ENCODE measurements at places on chromosomes 1 and 21.
A peak's percentile ranks its signal among the peaks of the same experiment; 100 is the strongest.

DNA sequence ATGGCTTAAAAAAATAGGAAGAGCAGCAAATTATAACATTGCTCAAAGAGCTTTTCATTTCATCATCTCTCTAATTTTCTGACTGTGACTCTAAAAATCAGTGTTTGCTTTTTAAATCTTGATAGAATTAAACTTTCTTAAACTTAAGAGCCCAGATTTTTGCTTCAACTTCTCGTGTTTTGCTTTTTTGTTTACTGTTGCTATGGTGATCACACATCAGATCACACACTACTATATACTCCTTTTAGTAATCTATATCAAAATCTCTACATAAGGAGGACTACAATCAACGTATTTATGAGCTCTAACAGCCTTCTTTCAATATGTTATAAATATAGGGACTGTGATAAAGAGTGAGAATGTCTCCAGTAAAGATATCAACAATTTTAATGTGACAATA is 537.3 kb downstream of the KCNT2 start:
- DNase-seq = no peak

- no peak for DNase-seq
Observed at GRCh38 chr21:45533846-45534635, 8.2 kb downstream of the SLC19A1 start.

DNA sequence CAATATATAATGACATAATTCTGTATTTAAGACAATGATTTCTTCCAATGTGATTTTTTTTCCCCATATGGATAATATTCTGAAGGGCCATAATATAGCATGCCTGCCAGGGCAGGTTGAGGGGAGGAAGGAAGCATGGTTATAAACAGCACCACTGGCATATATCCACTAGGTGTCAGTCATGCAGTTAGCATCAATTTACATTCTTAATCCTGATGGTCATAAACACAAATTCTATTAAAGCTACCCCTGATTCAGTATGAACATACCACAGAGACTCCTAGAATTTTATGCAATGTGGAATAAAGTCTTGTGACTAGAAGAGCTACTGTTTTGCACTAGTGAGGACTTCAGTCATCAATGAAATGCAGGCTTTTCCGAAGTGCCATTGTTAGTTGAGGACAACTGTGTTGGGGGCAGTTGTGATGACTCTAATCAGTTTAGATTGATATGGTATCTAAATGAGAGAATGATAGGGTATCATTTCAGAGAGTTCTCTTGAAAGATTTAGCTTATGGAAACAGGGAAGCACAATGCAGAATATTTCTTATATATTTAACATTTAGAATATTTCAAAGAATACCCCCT is 342.7 kb upstream of the NR5A2 start:
- peak; percentile 84 for DNase-seq

- no peak for DNase-seq
Observed at GRCh38 chr1:172004671-172005070, 163.4 kb downstream of the DNM3 start.

DNA sequence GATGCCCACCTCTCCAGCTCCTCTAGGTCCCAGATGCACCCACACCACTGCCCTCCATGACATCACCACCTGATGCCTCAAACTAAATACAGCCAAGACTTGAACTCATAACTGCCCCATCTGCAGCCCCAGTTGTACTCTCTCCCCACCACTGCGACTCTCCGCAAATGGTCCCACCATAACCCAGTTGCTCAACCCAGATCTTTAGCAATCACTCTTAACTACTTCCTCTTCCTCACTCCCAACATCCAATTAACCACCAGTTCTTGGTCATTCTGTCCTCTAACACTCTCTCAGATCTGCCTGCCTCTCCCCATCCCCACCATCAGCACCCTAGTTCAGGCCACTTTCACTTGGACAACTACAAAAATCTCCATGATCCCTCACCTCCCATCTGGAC is 36.8 kb upstream of the PLA2G2C start:
- DNase-seq = no peak

GRCh38 chr1:11721311-11721710 is 14.6 kb upstream of the AGTRAP start:
- no peak for DNase-seq

DNA sequence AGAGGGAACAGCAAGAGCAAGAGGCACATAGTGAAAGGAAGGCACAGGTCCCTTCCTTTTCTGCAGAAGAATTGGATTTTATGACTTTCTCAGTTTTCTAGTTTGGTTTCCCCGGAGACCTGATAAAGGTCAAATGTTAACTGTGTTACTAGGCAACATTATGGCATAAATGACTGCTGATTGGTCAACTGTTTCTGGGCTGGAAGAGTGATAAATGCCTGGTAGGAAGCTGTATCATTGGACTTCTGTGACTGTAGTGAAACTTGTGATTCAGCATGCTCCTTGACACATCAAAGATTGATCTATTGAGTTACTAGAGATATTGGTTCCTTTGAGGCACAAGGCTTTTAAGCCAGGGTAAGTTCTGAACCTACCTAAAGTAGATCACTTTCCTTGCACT is 55.7 kb downstream of the LRRC8C start:
- DNase-seq = no peak

- DNase-seq = no peak
Observed at GRCh38 chr1:48681476-48682305, 95.0 kb downstream of the BEND5 start.

DNA sequence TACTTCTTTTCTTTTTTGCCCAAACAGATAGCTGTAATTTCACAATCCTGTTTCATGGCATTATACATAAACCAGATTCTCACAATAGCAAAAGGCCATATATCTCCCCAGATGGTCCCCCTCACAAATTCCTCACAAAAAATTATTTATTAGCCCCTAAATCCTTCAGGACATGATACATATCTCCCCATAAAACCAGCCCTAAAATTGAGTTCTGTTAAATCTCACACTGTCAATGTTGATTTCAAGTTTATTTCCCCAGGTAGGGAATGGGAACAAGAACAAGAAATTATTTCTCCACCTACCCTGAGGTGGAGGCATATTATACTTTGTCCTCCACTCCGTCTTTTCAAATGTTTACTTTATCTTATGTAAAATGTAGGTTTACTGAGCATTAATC is 163.4 kb upstream of the CHRM3 start:
- DNase-seq = no peak

DNA sequence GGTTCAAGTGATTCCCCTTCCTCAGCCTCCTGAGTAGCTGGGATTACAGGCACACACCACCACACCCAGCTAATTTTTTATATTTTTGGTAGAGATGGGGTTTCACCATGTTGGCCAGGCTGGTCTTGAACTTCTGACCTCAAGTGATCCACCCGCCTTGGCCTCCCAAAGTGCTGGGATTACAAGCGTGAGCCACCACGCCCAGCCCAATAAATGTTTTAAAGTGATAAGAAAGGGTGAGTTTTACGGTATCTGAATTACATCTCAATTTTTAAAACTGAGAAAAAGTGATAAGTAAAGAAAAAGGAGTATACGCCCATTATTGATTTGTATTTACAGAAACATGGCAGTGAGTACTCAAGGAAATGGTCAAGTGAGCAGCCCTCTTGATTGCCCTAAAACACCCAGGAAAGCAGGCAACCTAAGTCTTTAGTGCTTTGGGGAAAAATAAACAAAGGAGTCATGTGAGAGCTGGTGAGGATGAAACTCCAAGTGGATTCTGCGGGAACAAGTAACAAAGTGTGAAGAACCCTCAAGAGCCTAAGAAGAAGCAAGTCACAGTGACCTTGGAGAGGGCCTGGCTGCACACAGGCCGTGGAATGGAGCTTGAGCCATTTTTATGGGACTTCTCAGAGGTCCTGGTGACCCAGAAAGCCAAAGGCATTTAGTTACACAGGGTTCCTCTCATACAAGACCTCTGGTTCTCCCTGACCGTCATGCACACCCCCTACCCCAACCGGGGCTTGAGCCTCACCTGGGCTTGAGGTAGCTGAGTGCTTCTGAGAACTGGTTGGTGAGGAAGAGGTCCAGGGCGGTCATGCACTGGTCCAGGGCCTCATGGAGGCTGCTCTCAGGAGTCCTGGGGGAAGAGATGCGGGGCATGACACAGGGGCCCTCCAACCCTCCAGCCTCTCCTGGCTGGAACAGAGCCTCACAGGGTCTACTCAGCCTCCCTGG is 9.1 kb downstream of the TTC39A start:
- DNase-seq = no peak

- no peak for DNase-seq
Observed at GRCh38 chr1:116855773-116856201, 53.9 kb upstream of the PTGFRN start.

- no peak for DNase-seq
Observed at GRCh38 chr1:66999640-67000400, 54.1 kb downstream of the SLC35D1 start.

GRCh38 chr1:84721152-84721551 is 30.9 kb upstream of the SSX2IP start:
- DNase-seq = peak; percentile 52

- no peak for DNase-seq
Observed at GRCh38 chr1:32725615-32725982, 23.0 kb upstream of the SYNC start.

GRCh38 chr1:14606632-14607031 is 8.1 kb downstream of the KAZN start:
- no peak for DNase-seq

DNA sequence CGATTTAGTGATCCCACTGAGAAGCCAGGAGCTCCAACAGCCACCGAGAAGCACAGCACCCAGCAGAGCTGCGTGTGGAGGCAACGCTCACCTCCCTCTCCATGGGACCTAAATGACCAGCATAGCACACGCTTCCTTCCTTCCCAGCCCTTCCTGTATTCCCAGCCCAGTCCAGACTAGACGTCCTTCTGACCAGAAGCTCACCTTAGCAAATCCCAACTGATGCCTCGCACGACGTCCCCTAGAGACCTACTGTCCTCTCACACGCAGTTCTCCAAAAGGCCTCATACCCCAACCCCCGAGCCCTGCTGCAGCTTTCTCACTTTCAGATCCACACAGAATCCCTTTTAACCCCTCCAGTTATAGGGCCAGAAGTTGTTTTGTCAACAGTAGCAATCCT is 132.4 kb downstream of the SLC45A1 start:
- no peak for DNase-seq

DNA sequence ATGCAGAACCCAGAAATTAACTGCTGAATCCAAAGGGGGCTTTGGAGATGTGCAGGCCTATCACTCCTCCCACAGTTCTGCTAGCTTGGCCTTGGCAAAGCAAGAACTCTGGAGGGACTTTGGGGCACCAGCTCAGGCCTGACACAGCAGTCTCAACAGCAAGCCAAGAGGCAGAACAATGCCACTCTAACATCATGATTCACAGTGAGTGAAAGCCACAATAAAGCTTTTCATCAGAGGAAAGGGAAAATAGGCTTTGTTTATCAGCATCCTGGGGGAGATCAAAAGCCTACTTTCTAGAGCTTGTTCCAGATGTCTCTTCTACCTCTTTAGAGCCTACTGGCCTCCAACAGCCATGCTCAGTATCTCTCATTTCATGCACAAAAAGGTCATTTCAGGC is 283.4 kb downstream of the KCNH1 start:
- no peak for DNase-seq

- DNase-seq = no peak
Observed at GRCh38 chr1:109775398-109775797, 11.7 kb upstream of the EPS8L3 start.

GRCh38 chr1:110593902-110594301 is 12.3 kb downstream of the KCNA2 start:
- no peak for DNase-seq

DNA sequence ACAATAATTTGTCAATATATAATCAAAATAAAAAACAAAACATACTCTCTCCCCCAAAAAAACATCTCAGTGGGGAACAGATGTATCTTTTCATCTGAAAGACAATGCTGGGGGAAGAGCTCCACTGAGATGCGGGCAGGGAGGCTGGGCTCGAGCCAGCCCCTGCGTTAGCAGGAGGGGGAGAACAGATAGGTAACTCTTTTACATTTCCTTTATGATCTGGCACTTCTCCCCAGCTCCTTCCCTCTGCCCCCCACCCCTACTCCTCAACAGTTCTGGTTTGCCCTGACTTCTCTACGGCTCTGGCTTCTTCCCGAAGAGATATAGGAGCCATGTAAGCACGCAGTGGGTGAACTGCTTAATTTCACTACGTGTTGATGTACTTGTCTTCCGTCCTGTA is 12.4 kb downstream of the LEPR start:
- DNase-seq = no peak

- DNase-seq = no peak
Observed at GRCh38 chr1:30597711-30598110, 125.7 kb downstream of the MATN1 start.

DNA sequence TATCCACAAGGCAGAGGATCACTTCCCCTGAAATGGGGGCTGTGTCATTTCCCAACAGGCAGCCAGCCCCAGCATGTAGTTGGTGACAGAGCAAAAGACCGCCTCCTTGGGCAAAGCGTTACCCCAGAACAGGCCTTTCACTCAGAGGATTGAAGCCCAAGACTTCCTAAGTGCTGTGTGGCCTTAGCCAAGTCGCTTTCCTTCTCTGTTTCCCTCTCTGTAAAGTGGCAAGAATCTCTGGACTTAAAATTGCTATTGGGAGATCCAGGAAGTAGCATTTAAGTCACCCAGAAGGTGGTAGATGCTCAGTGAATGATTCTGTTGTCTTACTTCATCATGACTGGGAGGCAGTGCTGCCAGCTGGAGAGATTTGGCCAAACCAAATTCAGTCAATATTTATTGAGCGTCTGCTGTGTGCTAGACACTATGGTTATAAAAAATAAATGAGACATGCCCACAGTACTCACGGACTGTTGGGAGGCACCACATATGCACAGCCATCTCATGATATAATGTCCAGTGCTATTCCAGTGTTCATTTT is 35.3 kb downstream of the NIPAL3 start:
- DNase-seq = no peak

DNA sequence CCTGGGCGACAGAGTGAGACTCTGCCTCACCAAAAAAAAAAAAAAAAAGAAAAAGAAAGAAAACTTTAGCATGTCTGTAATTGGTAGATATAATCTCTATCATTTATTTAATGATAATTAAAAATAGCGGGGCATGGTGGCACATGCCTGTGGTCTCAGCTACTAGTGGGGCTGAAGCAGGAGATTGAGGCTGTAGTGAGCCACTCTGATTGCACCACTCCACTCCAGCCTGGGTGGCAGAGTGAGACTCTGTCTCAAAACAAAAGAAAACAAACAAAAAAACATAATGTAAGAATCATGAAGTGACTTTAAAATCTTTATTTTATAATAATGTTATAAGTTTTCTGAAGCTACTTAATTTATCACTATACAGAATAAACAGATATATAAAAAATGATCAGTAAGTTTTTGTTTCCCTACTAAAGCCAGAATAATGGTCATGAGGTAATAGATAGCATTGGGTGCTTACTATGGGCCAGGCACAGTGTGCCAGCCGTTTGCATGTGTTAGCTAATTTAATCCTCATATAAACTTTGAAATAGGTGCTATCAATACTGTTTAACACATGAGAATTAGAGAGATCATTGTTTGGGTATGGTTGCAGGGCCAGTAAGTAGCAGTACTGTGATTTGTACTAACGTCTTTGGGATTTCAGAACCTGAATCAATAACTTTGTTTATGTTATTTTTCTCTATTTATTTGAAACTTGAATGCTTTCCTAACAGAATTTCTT is 23.8 kb downstream of the CLIC4 start:
- peak; percentile 45 for DNase-seq

DNA sequence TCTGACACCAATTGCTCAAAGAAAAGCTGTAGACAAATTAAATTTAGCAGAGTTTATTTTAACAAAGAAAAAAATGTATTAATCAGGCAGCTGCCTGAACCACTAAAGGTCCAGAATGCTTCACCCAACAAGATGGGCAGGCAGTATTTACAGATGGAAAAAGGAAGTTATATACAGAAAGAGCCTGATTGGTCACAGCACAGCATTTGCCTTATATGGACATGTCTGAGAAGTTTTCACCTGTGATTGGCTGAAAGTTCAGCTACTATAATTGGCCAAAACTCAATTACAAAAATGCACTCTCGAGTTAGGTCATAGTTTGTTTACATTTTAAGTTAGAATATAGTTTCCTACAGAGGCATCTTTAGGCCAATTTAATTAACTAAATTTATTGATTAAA is 15.1 kb upstream of the FMO1 start:
- no peak for DNase-seq
